Colonic mucosa (tissue), 4 donors: ENCODE measurements at places on chromosomes 13 and 19. TPM values are rescaled to one million over a fixed set of nuclear protein-coding genes. Genes with fewer than 3 reads are reported as not detected.

LIM2 gene
- total RNA-seq: not detected

DNA sequence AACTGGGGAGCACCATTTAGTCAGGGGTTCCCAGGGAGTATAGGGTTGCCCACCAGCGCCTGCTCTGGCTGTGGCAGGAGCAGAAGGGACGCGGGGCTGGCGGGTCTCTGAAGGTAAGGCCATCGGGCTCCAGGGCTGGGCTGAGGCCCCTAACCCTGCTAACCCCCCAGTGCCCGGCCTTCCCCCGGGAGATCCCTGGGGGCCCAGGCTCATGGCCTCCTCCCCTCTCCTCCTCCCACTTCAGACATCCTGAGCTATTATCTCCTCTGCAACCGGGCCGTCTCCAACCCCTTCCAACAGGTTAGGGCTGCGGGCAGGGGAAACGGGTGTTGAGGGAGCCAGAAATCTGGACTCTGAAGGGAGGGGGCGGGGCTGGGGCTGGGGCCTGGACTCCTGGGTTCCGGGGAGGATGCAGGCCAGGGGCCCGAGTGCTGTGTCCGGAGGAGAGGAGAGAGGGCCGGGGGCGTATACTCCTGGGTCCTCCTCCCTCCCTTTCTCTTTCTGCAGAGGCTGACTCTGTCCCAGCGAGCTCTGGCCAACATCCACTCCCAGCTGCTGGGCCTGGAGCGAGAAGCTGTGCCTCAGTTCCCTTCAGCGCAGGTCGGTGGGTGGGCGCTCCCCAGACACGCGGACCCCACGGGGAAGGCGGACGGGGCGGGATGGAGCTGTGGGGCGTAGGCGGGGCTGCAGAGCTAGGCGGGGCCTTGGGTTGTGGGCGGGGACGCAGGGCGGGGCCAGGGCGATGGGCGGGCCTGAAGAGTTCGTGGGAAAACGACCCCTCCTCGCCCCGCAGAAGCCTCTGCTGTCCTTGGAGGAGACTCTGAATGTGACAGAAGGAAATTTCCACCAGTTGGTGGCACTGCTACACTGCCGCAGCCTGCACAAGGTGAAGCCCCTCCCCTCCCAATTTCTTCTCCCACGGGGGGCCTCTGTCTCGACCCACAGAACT lies 15.3 kb downstream of the TTYH1 start:
- no peak for DNase-seq

GRCh38 chr19:42284591-42285341 lies 15.7 kb downstream of the CIC start:
- DNase-seq: no peak

- peak; percentile 72 for DNase-seq
These were observed at the start of gene FXYD5 for GRCh38 chr19:35154525-35155406. Gene FXYD5, plus strand, starts transcription at chr19:35154735. Its CDS starts 816 bp downstream, at chr19:35155551.

DNA sequence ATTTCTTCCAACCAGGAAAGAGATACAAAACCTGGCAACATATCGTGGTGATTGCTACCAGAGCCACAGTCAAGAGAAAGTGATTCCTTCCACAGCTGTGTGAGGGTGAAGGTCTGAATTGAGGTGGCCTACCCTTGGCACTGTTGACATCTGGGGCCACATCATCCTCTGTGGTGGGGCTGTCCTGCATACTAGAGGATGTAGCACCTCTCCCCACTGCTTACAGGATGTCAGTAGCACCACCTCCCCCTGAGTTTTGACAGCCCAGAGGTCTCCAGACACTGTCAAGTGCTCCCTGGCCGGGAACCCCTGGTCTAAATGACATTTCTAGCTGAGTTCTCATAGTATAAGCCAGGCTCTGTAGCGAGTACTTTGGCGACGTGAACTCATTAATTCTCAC lies 15.5 kb downstream of the PTGER1 start:
- DNase-seq: no peak

- DNase-seq: no peak
These were observed 2.8 kb upstream of the MICU2 start for GRCh38 chr13:21606796-21607195.

GRCh38 chr13:48643159-48643558 lies 10.6 kb upstream of the CYSLTR2 start:
- no peak for DNase-seq
